ENCODE measurements at places on chromosomes 7 and 10.

DNA sequence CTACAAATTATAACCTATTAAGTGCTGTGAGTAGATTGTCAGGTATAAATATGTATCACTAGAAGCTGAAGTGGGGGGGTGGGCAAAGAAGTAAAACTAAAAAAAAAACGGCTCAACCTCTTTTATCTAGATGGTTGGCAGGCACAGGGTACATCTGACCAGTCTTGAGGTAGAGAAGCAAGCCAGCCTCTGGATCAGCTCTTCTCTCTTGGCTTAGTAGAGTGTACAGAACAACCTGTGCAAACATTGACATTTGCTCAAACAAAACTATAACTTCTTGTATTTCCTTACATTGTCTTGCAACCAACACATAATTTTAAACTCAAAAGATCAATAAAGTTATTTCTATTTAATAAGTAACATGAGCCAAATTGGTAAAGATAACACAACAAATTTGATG, 25.6 kb downstream of the DNA2 start:
- no peak for DNase-seq

DNA sequence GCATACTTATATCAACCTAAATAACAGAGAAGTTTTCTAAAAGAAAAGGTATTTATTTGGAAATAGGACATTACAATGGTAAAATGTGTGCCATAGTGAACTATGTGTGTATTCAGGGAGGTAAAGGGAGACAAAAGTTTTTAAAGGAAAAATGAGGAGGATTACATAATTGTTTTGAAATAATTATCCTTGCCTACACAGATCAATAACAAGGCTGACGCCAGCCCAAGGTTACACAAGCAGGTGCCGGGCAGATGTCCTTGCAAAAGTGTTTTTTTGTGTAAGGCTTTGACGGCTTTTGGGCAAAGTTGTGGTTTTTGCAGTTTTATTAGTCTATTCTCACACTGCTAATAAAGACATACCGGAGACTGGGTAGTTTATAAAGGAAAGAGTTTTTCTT, 22.7 kb upstream of the SLC35B4 start:
- no peak for DNase-seq

DNA sequence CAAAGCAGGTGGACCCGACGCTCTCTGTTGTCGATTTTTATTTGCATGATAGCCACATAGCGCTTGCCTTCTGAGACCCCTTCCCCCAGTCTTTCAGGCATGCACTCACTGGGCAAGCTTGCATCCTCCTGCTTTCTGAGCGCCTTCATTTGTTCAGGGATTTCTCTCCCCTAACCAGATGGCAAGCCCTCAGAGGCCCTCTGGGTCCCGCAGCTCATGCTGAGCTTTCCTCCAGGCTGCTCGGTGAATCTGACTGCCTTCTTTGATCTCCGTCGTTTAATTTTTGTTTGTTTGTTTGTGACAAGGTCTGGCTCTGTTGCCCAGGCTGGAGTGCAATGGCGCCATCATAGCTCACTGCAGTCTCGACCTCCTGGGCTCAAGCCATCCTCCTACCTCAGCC, 58.8 kb downstream of the ITIH5 start:
- no peak for DNase-seq

- no peak for DNase-seq
Measured at GRCh38 chr7:82838314-82838713, 324.4 kb downstream of the PCLO start.
